ENCODE measurements at places on chromosomes 3 and 15. TPM values are rescaled to one million over a fixed set of nuclear protein-coding genes. Genes with fewer than 3 reads are reported as not detected.

DNA sequence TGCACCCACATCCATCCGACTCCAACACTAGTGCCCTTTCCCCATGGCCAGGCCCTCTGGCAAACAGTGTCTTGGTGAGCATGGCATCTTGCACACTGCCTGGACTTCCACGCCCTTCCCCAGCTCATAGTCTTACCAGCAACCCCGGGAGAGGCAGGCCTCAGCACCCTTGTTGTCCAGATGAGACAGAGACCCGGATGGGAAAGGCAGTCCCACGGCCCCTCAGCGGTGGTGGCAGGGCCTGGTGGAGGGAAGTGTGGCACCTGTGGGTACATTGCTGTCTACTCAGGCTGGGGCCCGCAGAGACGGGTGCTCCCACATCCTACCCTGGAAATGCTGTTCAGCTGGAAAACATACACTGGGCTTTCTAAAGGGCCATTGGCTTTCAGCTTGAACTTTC, 28.4 kb downstream of the HDAC11 start:
- no peak for DNase-seq

- DNase-seq = no peak
Measured at GRCh38 chr3:70832834-70833205, 520.4 kb upstream of the MDFIC2 start.

GRCh38 chr15:80456517-80457492, 52.6 kb downstream of the ARNT2 start:
- no peak for DNase-seq

DNA sequence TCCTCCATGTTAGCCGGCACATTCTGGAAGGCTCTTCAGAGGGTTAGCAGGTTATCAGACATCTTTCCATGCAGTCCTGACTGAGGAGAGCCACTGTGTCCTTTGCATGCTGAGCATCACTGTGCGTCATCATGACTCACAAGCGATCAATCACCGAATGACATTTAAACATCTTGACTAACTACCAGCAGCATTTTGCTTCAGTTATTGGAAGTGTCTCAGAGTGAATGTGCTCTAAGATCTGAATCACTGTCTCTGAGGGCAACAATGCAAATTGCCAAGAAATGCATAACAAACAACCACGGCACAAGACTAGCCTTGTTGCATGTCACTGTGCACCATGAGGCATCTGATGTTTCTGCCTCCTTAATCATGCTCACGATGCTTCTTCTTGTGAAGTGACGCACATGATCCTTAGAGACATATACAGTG, 18.3 kb upstream of the ATP8B4 start:
- DNase-seq = peak; percentile 77

DNA sequence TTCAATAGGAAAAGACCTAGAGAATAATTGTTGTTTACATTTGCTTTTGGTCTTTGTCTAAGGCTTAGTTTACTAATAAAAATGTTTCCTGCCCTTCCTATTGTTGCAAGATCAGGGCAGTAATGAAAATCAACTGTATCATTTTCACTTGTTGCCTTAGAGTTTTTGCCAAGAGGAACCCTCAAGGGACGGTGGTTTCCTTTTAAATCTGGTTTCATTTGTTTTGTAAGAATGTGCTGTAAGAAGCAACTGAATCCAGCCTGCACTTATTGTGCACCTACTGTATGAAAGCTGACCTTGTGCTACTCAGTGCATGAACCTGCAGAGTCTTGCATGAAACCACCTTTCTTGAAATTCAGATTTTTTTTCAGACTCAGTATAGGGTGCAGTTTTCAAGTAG, 5.3 kb downstream of the IGF1R start:
- no peak for DNase-seq

DNA sequence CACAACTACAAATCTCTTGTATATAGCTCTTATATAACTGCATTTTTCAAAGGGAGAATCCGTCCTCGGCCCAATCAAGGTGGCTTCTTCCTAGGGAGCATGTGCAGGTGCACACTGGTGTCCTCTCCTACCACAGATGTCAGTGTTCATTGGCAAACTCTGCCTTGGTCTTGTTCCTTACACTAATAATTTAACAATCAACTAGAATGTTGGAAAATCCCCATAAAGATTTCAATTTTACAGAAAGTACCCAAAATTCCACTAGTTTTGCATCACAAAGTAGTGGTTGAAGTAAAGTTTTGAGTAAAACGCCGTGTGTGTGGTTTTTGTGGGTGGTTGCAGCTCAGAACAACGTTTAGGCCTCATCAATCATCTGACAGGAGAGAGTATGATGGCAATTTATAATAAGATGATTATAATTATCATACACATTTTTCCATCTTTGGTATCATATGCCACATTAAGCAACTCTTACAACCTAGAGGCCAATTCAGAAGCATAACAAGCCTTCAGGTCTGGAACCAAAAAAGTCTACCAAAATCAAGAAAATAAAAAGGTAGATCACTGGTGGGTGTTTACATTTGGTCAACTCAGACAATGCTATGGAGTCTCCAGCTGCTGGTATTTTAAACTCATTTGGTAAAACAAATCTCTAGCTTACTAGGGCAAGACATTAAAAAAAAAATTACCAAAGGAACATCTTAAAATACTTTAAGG, 128.9 kb upstream of the BHLHE40 start:
- peak; percentile 89 for DNase-seq

- no peak for DNase-seq
Measured at GRCh38 chr3:123618076-123618708, 33.3 kb upstream of the HACD2 start.

GRCh38 chr3:132669256-132669777, 9.2 kb downstream of the UBA5 start:
- DNase-seq = no peak

- no peak for DNase-seq
Measured at GRCh38 chr3:67292356-67293121, 294.4 kb downstream of the KBTBD8 start.

GRCh38 chr3:152874896-152875749, 40.2 kb downstream of the P2RY1 start:
- DNase-seq = no peak

DNA sequence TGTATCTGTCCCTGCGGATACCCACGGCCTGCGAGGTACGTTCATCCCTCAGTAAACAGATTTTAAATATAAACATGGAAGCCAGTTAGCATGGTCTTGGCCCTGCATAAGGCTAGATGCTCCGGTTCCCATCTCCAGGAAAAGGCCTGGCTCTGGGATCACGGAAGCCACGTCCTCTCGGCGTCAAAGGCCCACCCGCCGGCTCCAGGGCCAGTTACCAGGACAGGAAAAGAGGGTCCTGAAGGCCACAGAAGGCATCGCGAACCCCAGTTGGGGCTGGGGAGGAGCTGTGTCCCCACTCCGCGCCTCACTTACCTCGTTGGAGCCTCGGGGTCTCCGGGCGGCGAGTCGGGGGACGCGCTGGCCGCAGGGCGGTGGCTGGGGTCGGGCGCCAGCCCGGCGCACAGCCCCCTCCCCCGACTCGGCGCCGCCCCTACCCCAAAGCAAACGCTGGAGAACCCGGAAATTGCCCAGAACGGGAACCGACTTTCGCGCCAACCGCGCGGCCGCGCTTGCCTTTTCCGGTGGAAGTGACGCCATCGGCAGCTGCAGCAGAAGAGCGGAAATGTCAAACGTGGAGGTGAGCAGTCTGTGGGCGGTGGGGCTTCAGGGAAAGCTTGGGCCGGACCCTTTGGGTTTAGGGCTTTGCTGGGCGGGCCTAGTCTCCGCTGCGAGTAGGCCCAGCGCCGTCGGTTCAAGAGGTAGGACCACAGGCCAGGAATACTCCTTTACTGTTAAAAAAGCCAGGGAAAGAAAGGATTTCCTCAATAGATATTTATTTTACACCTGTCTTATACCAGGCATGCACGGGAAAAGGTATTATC, at the start of gene TOPBP1:
TOPBP1 (minus strand) TSS at position 488 of the 824 bp plus-strand sequence. CDS start 814 bp downstream, outside the sequence.
- DNase-seq = peak; percentile 95

DNA sequence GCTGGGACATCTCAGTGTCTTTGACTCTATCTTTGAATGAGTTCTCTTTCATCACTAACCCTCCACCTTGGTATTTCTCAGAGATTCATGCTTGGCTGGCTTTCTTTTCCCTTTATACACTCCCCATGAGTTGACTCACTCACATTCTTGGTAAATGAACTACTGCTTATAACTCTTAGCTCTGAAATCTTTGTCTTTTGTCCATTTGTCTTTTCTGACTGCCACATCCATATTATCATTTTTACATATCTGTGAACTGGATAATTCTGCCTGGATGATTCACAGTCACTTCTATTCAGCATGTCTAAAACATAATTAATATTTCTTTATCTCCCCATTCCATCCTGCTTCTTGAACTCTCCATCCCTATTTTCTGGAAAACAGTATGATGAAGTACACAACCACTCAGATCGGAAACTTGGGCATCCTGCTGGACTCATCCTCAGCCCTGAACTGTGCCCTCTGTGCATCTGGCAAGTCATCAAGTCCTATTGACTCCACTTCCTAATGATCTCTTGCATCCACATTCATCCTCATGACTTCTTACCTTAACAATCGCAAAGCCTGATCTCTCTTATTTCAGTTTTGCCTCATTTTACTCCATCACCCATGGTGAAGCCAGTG, 66.9 kb downstream of the KCNAB1 start:
- DNase-seq = no peak

- no peak for DNase-seq
Measured at GRCh38 chr3:33931512-33931911, 133.1 kb downstream of the PDCD6IP start.

GRCh38 chr15:24269166-24269571, 406.4 kb upstream of the NPAP1 start:
- DNase-seq = no peak

- no peak for DNase-seq
Measured at GRCh38 chr3:134709076-134709475, 58.3 kb upstream of the KY start.

NEK10 gene
- total RNA-seq = 0.29 TPM

ARPP21 gene
- not detected for total RNA-seq

TTC14 gene
- 47.2 TPM for total RNA-seq

STXBP5L gene
- not detected for total RNA-seq

IL1RAP gene
- total RNA-seq = 18.8 TPM

SEMA6D gene
- not detected for total RNA-seq

Measured in activated CD8-positive, alpha-beta T cell treated with anti-CD3 and anti-CD28 coated beads for 36 hours (primary cell).